ENCODE measurements at places on chromosomes 16 and 17. TPM values are rescaled to one million over a fixed set of nuclear protein-coding genes. Genes with fewer than 3 reads are reported as not detected.

Gene CA5A
- total RNA-seq, result not detected

Gene EPN3
- total RNA-seq, result not detected

Gene MRM1
- total RNA-seq, result 4.3 TPM

Gene KCNG4
- not detected for total RNA-seq

Gene CYGB
- total RNA-seq, result 35.2 TPM

Gene XYLT1
- total RNA-seq, result 32.7 TPM

Gene TBC1D3H
- not detected for total RNA-seq

Gene KCNH4
- not detected for total RNA-seq

Gene CX3CL1
- 0.33 TPM for total RNA-seq

Measured in fibroblast of the aortic adventitia (primary cell).